Activated naive CD8-positive, alpha-beta T cell treated with anti-CD3 and anti-CD28 coated beads, Interleukin-2, amount 50 U/mL, for 24 hours (primary cell): ENCODE measurements at places on chromosomes 7 and 10.

- no peak overlapping the region for H3K27ac ChIP-seq
- no peak for DNase-seq
- H3K36me3 ChIP-seq: peaks cover 5% of the 10 kb centered on the region
Measured at GRCh38 chr7:2387897-2388636, 15.3 kb upstream of the CHST12 start.

- H3K4me1 ChIP-seq: no peaks in the 10 kb centered on the region
- H3K27me3 ChIP-seq: peaks cover 17% of the 10 kb centered on the region
Measured at GRCh38 chr10:114713525-114714090, 55.5 kb upstream of the ABLIM1 start.

GRCh38 chr10:128064970-128065580, 61.1 kb downstream of the MKI67 start:
- peak overlapping the region; percentile 80 for H3K4me3 ChIP-seq
- no peaks in the 10 kb centered on the region for H3K27me3 ChIP-seq
- peaks cover 64% of the 10 kb centered on the region for H3K36me3 ChIP-seq
- H3K4me1 ChIP-seq: peaks cover 68% of the 10 kb centered on the region

DNA sequence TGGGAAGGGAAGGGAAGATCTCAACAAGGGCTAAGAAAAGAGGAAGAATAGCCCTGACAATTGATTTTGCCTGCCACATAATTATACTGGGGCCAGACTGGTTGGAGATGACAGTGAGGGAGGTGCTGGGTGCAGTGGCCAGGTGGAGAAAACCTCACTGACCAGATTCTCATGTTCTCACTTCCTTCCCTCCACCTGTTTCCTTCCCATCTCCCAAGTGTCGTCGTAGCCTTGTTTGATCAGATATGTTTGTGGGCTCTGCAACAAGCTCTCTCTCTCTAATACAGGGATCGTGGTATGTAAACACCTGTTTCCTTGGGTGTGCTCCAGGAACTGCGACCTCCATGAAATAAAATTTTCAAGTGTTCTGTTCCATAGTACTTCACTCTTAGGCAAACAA, 60.2 kb downstream of the VCL start:
- peak overlapping the region; percentile 52 for H3K27ac ChIP-seq
- H3K27me3 ChIP-seq: no peaks in the 10 kb centered on the region
- peaks cover 44% of the 10 kb centered on the region for H3K4me1 ChIP-seq
- H3K36me3 ChIP-seq: peaks cover 5% of the 10 kb centered on the region
- peak overlapping the region; percentile 9 for H3K4me3 ChIP-seq

DNA sequence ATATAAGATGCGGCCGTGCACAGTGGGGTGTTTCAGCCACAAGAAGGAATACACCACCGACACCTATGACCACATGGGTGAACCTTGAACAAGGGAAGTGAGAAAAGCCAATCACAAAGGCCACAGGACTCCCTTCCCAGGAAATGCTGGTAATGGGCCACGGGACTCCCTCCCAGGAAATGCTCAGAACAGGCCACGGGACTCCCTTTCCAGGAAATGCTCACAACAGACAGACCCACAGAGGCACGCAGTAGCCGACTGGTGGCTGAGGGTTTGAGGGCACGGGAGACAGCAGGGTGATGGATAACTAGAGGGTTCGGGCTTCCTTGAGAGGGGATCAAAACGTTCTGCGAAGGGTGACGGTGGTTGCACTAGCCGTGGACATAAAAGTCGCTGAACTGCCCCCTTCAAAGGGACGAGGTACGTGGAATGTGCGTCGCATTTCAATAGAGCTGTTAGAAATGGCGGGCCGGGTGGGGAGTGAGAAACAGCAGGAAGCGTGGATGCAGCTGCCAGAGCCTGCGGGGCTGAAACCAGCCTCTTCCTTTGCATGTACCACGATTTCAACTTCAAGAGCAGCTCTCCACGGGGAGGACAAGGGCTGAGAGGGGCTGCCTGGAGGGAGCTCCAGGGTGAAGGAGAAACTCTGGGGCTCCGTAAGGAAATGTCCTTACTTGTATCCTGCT, 274.0 kb downstream of the ELFN1 start:
- H3K4me1 ChIP-seq: peaks cover 44% of the 10 kb centered on the region
- H3K36me3 ChIP-seq: no peaks in the 10 kb centered on the region
- peak overlapping the region; percentile 4 for H3K27ac ChIP-seq
- DNase-seq: no peak

- no peak for DNase-seq
- no peak overlapping the region for H3K4me3 ChIP-seq
- H3K36me3 ChIP-seq: peaks cover 18% of the 10 kb centered on the region
- no peaks in the 10 kb centered on the region for H3K27me3 ChIP-seq
Measured at GRCh38 chr10:119713744-119714483, 11.9 kb upstream of the INPP5F start.

DNA sequence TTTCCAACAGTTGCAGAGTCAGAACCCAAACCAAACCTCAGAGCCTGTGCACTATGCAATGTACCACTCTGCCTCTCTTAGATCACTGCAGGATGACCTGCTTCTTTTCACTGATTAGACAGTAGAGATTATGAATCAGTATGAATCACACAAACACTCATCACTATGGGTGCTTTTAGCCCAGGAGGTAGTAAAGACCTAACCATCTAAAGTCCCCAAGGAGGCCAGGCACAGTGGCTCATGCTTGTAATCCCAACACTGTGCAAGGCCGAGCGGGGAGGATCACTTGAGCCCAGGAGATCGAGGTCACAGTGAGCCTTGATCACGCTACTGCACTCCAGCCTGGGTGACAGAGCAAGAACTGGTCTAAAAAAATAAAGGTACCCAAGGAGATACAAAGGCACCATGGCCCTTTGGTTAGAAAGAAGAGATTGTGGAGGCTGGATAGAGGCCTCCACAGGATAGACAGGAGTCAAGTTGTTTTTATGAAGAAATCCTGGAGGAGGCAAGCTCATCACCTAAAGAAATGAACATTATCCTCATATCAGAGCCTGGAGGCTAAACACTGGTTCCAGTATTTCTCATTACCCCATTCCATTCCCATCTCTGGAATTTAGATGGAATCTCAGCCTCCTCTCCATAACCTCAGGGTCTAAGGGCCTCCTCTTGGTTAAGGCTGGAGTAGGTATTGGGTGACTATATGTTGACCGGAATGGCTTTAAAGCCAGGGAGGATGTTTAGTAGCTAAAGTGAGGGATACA, 12.9 kb downstream of the SEC31B start:
- H3K4me3 ChIP-seq: no peak overlapping the region
- peak; percentile 21 for DNase-seq
- peak overlapping the region; percentile 70 for H3K27ac ChIP-seq
- H3K27me3 ChIP-seq: no peaks in the 10 kb centered on the region
- peaks cover 64% of the 10 kb centered on the region for H3K4me1 ChIP-seq
- H3K36me3 ChIP-seq: peaks cover 32% of the 10 kb centered on the region

DNA sequence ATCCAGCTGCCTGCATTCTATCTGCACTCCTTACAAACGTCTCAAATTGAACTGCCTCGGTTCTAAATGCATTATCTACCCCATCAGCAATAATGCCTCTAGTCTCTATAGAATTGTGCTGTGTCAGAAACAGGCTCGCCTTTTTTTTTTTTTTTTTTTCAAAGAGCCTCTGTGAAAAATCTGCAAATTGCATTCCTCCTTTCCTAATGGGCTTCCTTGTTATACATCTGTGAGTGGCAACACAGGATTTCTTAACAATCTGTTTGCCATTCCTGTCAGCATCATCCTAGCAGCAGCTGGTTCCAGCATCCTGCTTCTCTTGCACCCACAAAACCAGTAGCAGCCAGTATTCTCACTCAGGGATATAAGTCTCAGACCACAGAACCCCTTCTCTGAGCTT, 413.5 kb upstream of the SEMA3D start:
- H3K36me3 ChIP-seq: no peaks in the 10 kb centered on the region
- H3K27ac ChIP-seq: no peak overlapping the region
- H3K27me3 ChIP-seq: no peaks in the 10 kb centered on the region

DNA sequence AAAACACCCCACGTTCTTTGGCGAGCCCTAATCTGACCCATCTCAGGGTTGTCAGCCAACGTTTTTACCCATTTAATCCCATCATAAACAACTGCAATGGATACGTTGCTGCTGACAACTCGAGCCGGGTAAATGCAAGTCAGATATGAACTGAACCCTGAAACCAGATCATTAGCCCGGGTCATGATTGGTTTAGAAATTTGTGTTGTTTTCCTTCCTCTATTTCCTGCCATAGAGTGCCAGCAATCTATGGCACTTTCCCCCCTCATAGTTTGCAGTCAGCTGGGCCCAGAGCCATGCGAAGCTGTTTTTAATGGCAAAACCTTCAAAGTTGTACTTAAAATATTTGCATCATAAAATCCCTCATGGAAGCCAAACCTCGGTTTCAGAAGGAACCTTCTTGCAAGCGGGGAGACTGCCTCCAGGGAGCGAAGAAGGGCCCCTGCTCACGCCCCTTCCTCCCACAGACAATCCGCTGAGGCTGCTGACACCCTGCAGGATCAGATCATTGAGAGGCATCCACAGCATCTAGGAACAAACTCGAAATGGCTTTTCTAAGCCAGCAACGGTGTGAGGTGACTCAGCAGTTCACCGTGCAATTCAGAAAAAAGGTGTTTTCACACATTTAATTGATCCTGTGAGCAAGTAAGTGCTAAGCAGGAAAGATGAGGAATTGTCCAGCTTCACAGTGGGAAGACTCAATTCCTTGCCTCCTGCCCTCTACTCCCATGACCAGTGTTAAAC, 710.1 kb downstream of the PARD3 start:
- H3K36me3 ChIP-seq: no peaks in the 10 kb centered on the region
- no peaks in the 10 kb centered on the region for H3K27me3 ChIP-seq
- no peak overlapping the region for H3K4me3 ChIP-seq
- no peak overlapping the region for H3K27ac ChIP-seq

DNA sequence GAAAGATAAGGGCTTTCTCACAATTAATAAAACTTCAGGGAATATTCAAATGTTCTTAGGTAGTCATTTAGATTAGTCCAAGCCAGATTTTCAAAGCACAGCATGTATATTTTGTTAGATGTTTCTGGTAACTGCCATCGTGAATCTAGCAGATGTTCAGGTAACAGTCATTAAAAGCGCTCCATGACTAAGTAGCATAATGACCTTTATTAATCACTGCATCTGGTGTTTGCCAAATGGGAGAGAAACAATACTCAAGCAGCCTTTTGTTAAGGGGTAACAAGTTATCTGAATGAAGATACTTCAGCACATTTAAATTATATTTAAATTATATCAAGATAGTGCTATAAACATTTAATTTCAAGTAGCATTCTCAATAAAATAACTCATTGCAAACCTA, 47.5 kb downstream of the USP6NL start:
- H3K27me3 ChIP-seq: no peaks in the 10 kb centered on the region
- no peaks in the 10 kb centered on the region for H3K36me3 ChIP-seq
- H3K4me1 ChIP-seq: peaks cover 11% of the 10 kb centered on the region
- no peak overlapping the region for H3K4me3 ChIP-seq
- no peak for DNase-seq

- no peak for DNase-seq
- H3K4me3 ChIP-seq: no peak overlapping the region
- no peaks in the 10 kb centered on the region for H3K27me3 ChIP-seq
- H3K4me1 ChIP-seq: no peaks in the 10 kb centered on the region
- H3K36me3 ChIP-seq: no peaks in the 10 kb centered on the region
Measured at GRCh38 chr10:19825700-19826099, 9.5 kb downstream of the PLXDC2 start.

DNA sequence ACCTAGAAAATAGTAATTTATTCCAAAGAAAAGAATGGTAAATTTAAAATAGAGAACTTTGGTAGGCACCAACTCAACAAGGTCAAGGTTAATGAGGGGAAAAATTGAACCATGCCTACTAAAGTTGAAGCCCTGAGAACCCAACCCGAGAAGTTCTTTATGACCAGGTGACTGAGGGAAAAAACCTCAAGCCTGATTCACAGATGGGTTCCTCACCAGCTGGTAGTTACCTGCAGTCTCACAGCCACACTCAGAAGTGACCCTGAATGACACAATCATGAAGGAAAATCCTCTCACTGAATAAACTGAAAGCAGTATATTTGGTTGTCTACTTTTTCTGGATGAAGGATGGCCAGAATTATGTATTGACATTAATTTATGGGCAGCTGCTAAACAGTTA, 7.0 kb downstream of the C10orf67 start:
- no peaks in the 10 kb centered on the region for H3K27me3 ChIP-seq
- no peaks in the 10 kb centered on the region for H3K36me3 ChIP-seq
- DNase-seq: no peak
- H3K4me3 ChIP-seq: no peak overlapping the region
- peaks cover 77% of the 10 kb centered on the region for H3K4me1 ChIP-seq

DNA sequence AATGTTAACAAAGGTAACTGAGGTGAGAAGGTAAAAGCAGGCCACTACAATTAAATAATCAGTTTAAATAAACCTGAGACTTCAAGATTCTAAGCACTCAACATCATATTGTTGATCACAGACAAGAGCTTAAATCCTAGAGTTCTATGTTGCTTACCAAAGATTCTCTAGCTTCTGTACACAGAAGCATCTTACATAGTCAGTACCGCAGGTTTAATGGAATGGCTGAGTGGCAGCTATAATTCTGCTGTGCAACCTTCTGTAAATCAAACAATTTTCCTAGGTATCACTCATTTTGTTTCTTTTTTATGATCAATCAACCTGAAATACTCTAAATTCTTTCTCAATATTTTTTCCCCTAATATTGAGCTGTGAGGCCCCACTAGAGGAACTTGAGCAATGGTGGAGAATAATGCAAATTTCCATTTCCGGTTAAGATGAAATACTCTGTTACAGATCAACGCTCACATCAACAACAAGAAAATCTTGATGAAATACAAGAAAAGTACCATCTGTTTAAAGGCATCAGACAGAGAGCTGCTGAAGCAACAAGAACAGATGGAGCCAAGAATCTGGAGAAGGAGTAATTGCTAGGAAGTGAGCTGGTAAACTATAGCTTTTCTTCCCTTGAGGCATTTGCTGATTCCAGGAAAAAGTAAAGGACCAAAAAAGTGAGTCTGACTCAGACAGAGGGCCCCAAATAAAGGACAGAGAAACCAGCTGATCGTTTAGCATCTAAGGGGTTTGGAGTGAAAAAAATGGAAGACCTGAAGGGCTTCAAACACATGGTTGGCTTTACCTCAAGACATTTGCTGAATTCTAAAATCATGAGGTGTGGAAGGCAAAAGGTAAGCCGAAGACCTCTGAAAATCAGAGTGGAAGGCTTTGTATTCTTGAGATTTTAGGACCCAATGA, 22.6 kb downstream of the PNPLA8 start:
- no peaks in the 10 kb centered on the region for H3K27me3 ChIP-seq
- H3K4me3 ChIP-seq: peak overlapping the region; percentile 7
- H3K4me1 ChIP-seq: peaks cover 20% of the 10 kb centered on the region
- peak overlapping the region; percentile 79 for H3K27ac ChIP-seq
- DNase-seq: no peak
- peaks cover 19% of the 10 kb centered on the region for H3K36me3 ChIP-seq

- DNase-seq: no peak
- no peaks in the 10 kb centered on the region for H3K27me3 ChIP-seq
- no peaks in the 10 kb centered on the region for H3K4me1 ChIP-seq
- no peak overlapping the region for H3K4me3 ChIP-seq
- peaks cover 2% of the 10 kb centered on the region for H3K36me3 ChIP-seq
Measured at GRCh38 chr10:102597131-102597991, 46.9 kb upstream of the TRIM8 start.

DNA sequence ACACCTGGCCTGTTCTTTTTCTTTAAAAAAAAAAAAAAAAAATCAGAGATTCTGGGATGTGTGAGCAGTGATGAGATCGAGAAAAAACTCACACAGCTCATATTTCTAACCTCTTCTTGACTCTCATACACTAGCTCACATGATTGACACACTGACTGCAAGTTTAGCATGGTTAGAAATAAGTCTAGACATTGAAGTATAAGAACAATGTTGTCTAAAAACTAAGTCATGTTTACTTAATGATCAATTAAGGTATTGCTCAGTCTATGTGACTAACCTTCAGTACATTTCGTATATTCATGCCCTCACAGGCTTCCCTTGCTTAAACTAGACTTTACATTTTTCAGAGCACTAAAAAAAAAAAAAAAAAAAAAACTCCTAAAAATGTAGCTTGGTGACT, 775.1 kb downstream of the GATA3 start:
- H3K4me3 ChIP-seq: no peak overlapping the region
- no peaks in the 10 kb centered on the region for H3K27me3 ChIP-seq
- DNase-seq: no peak
- peaks cover 17% of the 10 kb centered on the region for H3K4me1 ChIP-seq
